ENCODE measurements at places on chromosomes 5 and 9. TPM values are rescaled to one million over a fixed set of nuclear protein-coding genes. Genes with fewer than 3 reads are reported as not detected.
A peak's percentile ranks its signal among the peaks of the same experiment; 100 is the strongest.

DNA sequence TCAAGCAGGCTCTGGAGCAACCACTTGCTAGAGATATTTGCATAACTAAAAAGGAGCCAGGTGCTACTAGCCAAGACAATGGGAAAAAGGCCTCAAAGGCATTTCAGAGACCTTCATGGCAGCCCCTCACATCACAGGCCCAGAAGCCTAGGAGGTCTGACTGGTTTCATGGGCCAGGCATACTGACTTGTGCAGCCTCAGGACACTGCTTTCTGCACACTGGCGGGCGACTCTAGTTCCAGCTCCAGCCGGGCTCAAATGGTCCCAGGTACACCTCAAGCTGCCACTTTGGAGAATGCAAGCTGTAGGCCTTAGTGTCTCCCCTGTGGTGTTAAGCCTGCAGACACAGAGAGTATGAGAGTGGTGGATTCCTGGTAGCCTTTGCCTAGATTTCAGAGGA is 27.1 kb downstream of the COX7C start:
- no peaks in the 10 kb centered on the region for H3K27me3 ChIP-seq
- no peak for DNase-seq
- no peak overlapping the region for H3K27ac ChIP-seq
- no peaks in the 10 kb centered on the region for H3K4me1 ChIP-seq
- H3K4me3 ChIP-seq: no peak overlapping the region

GRCh38 chr5:128318691-128319090 is 219.4 kb downstream of the FBN2 start:
- DNase-seq: no peak
- no peaks in the 10 kb centered on the region for H3K36me3 ChIP-seq
- H3K4me3 ChIP-seq: no peak overlapping the region
- H3K4me1 ChIP-seq: no peaks in the 10 kb centered on the region

DNA sequence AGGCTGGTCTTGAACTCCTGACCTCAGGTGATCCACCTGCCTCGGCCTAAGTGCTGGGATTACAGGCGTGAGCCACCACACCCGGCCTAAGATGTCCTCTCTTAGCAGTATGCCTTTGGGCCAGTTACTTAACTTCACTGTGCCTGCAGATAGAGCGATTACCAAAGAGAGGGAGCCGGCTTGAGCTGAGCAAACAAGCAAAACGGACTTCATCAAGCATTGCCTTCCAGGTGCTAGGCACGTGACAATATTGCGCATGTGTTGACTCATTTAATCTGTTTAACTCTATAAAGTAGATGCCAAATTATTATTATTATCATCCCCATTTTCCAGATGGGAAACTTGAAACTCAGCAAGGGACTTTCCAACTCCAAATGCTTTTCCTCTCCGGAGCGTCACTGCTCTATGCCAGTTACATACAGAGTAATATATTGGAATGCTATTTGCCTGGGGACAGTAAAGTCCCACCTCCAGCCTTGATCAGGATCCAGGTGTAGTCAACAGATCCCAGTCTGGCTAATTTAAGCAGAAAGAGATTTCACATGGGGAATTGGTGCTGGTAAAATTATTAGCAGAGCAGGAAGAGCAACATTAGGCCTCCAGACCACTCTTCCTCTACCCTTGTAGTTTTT is 5.6 kb upstream of the C9orf152 start:
- H3K36me3 ChIP-seq: no peaks in the 10 kb centered on the region
- H3K27me3 ChIP-seq: peaks cover 5% of the 10 kb centered on the region
- H3K4me1 ChIP-seq: no peaks in the 10 kb centered on the region
- H3K27ac ChIP-seq: no peak overlapping the region
- no peak for DNase-seq
- no peak overlapping the region for H3K4me3 ChIP-seq

DNA sequence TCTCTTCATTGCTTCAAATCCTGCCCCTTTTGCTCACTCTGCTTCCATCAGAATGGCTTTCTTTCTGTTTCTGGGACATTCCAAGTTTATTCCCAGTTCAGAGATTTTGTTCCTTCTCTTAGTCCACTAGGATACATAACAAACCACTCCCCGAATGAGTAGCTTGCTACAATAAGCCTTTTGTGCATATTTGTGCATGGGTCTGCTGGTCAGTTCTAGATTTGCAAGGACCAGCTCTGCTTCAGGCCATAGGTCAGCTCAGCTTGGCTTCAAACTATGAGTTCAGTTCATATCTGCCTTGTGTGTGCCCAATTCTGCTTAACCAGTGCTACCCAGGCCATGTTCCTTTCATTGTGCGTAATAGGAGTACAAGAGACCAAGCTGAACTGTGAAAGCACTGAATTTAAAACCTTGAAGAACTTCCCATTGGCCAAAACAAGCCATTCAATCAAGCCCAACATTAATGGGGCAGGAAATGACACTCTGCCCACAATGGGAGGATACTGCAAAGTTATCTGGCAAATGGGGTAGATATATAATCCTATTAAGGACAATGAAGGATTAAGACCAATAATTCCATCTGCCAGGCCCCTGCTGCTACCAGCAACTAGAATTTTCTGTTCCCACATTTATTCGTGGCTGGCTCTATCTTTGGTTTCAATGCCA is 328.8 kb downstream of the PRELID2 start:
- H3K36me3 ChIP-seq: no peaks in the 10 kb centered on the region
- H3K4me1 ChIP-seq: peaks cover 10% of the 10 kb centered on the region
- no peak overlapping the region for H3K27ac ChIP-seq
- H3K27me3 ChIP-seq: no peaks in the 10 kb centered on the region
- DNase-seq: no peak
- H3K4me3 ChIP-seq: no peak overlapping the region

DNA sequence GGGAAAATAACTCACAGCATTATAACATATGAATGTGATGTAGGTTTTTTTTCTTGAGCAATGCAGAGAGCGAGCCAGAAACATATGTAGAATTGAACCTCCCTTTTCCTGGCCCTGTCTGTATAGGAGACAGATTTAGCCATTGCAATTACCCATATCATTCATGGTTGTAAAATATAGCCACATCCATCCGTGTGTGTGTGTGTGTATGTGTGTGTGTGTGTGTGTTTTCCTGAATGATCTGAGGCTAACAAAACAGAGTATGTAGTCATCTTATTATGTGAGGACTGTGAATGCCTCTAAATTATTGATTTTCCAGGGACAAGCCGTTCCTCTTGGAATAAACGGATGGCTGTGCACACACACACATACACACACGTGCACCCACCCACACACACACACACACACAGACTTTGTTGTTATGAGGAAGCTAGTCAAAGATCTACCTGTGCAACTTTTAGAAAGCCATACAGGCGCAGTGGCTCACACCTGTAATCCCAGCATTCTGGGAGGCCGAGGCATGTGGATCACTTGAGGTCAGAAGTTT is 11.7 kb upstream of the DENND1A start:
- DNase-seq: no peak
- H3K4me1 ChIP-seq: no peaks in the 10 kb centered on the region
- H3K4me3 ChIP-seq: no peak overlapping the region
- H3K27ac ChIP-seq: no peak overlapping the region
- H3K36me3 ChIP-seq: no peaks in the 10 kb centered on the region

DNA sequence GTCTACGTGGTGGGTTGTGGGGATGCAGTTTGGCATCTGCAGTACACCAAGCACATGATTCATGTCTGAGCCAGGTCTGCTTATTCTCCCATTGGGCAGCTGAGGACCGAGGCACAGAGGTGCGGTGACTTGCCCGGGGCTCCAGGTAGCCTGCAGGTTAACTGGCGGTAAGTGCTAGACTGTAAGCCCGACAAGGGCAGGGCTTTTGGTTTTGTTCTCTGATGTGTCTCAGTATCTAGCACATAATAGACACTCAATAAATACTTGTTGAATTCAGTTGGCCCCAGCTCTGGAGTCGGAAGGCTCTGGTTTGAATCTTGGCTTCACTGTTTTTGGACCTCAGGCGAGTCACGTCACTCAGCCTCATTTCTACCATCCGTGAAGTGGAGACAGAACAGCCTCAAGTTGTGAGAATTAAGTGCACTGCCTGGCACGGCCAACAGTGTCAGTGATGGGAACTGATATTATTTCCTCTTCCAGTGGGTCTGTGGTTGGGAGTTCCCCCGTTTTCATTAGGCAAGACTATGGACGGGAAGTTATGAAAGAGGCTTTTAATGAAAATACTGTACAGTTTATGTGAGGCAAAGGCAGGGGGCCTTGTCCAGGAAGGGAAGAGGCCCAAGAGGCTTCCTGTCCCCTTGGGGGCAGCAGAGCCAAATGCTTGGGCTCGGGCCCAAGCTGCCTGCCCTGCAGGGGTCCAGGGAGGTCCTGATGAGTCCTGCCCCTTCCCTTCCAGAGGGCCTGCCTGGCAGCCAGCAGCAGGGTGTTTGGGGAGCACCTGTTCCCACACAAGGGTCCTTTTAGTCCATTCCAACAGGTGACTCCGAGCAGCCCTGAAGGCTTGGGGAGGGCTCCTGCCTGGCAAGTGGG is 3.3 kb downstream of the PRELID1 start:
- peaks cover 24% of the 10 kb centered on the region for H3K36me3 ChIP-seq
- peak overlapping the region; percentile 4 for H3K27ac ChIP-seq
- no peak overlapping the region for H3K4me3 ChIP-seq
- no peak for DNase-seq

- H3K27me3 ChIP-seq: no peaks in the 10 kb centered on the region
- no peak overlapping the region for H3K27ac ChIP-seq
- DNase-seq: no peak
- H3K4me1 ChIP-seq: peaks cover 4% of the 10 kb centered on the region
Observed at GRCh38 chr5:179833709-179834070, 13.0 kb downstream of the SQSTM1 start.

GRCh38 chr5:164741376-164741775 is 1236.0 kb downstream of the MAT2B start:
- no peaks in the 10 kb centered on the region for H3K36me3 ChIP-seq
- no peak overlapping the region for H3K27ac ChIP-seq
- H3K27me3 ChIP-seq: no peaks in the 10 kb centered on the region
- H3K4me1 ChIP-seq: no peaks in the 10 kb centered on the region
- DNase-seq: no peak

DNA sequence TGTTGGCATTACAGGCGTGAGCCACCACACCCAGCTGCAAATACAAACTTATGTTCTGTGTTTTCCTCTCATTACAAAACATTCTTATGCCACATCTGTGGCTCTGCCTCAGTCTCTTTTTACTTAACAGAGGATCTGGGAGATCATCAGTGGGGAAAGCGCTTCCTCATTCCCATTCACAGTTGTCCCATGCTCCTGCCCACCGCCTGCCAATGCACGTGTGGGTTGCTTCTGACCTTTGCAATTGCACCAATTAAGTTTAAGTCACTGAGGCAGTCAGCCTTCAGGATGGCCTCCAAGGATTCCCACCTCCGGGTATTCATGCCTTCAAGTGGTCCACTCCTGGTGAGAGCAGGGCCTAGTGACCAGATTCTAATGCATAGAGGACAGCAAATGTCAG is 34.9 kb upstream of the EEIG1 start:
- H3K36me3 ChIP-seq: no peaks in the 10 kb centered on the region
- no peak overlapping the region for H3K4me3 ChIP-seq
- no peaks in the 10 kb centered on the region for H3K27me3 ChIP-seq

DNA sequence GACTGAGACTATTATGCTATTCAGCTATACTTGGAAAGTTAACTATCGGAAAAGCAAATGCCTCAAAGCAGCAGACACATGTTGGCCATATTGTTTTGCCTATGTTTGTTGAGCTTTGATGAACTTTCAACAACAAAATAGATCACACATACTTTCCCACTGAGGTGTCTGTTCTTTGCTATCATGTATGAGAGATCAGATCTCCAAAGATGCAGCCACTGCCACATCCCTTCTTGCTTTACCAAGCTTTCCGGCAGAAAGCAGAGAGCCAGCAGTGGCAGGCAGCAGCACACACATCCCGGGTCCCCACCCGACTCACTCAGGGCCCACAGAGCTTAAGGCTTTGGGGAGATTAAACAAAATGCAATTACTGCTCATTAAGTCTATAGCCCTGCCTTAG is 18.8 kb downstream of the ZBTB5 start:
- no peaks in the 10 kb centered on the region for H3K4me1 ChIP-seq
- H3K27me3 ChIP-seq: no peaks in the 10 kb centered on the region
- no peak overlapping the region for H3K27ac ChIP-seq
- peaks cover 8% of the 10 kb centered on the region for H3K36me3 ChIP-seq
- DNase-seq: no peak

- H3K27me3 ChIP-seq: no peaks in the 10 kb centered on the region
- no peaks in the 10 kb centered on the region for H3K36me3 ChIP-seq
- DNase-seq: peak; percentile 80
- no peak overlapping the region for H3K27ac ChIP-seq
- H3K4me3 ChIP-seq: no peak overlapping the region
Observed at GRCh38 chr5:79202076-79202475, 33.9 kb upstream of the JMY start.

The BASP1 gene
- total RNA-seq: 186 TPM

DNA sequence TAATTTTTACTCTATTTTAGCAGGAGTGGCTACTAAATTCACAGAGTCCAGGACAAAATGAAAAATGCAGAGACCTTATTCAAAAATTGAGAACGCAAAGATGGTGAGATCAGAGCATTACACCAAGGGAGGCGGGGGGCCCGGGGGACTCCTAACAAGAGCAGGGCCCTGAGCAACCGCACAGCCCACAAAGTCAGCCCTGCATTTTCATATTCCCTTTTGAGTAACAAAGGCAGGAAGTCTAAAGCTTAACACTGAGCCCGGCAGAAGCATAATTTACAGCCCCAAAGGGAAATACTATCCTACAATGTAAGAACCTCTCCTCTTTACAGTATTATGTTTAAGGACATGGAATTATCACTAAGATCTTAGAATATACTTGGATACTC is 69.4 kb downstream of the TLE1 start:
- H3K4me1 ChIP-seq: peaks cover 12% of the 10 kb centered on the region
- no peak for DNase-seq
- H3K36me3 ChIP-seq: no peaks in the 10 kb centered on the region
- H3K27me3 ChIP-seq: no peaks in the 10 kb centered on the region
- H3K27ac ChIP-seq: peak overlapping the region; percentile 46

GRCh38 chr5:69189162-69190086 is at the start of gene CENPH:
Gene CENPH, plus strand, starts transcription at chr5:69189583. Its CDS starts 52 bp downstream, at chr5:69189635.
- H3K36me3 ChIP-seq: no peaks in the 10 kb centered on the region
- peak; percentile 92 for DNase-seq
- H3K4me1 ChIP-seq: peaks cover 4% of the 10 kb centered on the region
- peak within 1 kb of the TSS; percentile 84 for H3K4me3 ChIP-seq

DNA sequence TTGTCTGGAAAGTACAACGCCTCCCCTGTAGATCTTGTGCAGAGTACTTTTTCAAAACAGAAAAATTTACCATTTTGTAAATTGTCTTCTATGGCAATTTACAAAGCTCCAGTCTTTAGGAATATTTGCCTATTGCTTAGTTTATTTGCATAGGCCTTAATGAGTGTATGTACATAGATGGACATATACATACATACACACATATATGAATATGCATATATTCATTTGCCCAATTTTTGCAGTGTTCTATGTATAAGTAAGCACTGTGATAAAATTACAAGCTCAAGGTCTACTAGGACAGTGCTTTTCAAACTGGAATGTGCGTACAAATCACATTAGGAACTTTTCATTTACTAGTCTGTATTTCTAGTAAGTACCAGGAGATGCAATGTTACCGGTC is 301.3 kb upstream of the SMARCA2 start:
- no peak for DNase-seq
- H3K27me3 ChIP-seq: no peaks in the 10 kb centered on the region
- no peak overlapping the region for H3K27ac ChIP-seq
- no peaks in the 10 kb centered on the region for H3K36me3 ChIP-seq

- H3K4me3 ChIP-seq: no peak overlapping the region
- no peaks in the 10 kb centered on the region for H3K4me1 ChIP-seq
- H3K36me3 ChIP-seq: no peaks in the 10 kb centered on the region
- H3K27ac ChIP-seq: no peak overlapping the region
Observed at GRCh38 chr9:4038182-4038723, 261.6 kb downstream of the GLIS3 start.

- H3K4me3 ChIP-seq: no peak overlapping the region
- no peaks in the 10 kb centered on the region for H3K4me1 ChIP-seq
- DNase-seq: no peak
- no peaks in the 10 kb centered on the region for H3K36me3 ChIP-seq
Observed at GRCh38 chr5:11611011-11611410, 293.2 kb downstream of the CTNND2 start.

The C5orf46 gene
- not detected for total RNA-seq
